ENCODE measurements at places on chromosomes 16 and 17.

DNA sequence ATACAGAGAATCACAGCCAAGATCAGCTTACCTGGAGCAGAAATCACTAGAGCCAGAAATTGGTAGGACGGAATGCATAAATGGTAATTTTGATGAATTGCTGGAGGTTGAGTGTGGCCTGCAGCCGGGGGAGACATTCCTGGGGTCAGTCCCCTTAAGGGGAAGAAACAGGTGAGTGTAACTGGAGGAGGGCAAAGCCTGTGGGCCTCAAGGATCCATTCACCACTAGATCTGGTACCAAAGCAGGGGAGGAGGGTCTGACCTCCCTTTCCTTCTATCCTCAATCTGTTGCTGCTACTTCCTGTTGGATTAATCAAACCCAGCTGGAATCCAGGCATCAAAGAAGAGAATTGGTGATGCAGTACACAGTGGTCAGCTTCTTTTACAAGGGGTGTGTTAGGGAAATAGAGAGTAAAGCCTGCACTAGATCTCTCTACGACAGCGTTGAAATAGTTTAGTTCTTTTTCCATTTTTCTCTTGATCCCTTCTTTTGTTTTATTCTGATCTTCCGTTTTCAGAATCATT, 8.6 kb upstream of the ABCA9 start:
- DNase-seq: no peak

GRCh38 chr16:71590584-71590983, 13.7 kb upstream of the TAT start:
- no peak for DNase-seq

- DNase-seq: no peak
Observed at GRCh38 chr17:1089915-1090314, 89.9 kb downstream of the ABR start.

- DNase-seq: no peak
Observed at GRCh38 chr17:39739885-39740356, 2.2 kb downstream of the GRB7 start.

- DNase-seq: no peak
Observed at GRCh38 chr16:66479661-66480264, 52.7 kb downstream of the BEAN1 start.

- DNase-seq: no peak
Observed at GRCh38 chr16:15854906-15855703, 1.7 kb downstream of the MYH11 start.

GRCh38 chr16:2767140-2767731, 9.8 kb downstream of the ELOB start:
- DNase-seq: no peak

DNA sequence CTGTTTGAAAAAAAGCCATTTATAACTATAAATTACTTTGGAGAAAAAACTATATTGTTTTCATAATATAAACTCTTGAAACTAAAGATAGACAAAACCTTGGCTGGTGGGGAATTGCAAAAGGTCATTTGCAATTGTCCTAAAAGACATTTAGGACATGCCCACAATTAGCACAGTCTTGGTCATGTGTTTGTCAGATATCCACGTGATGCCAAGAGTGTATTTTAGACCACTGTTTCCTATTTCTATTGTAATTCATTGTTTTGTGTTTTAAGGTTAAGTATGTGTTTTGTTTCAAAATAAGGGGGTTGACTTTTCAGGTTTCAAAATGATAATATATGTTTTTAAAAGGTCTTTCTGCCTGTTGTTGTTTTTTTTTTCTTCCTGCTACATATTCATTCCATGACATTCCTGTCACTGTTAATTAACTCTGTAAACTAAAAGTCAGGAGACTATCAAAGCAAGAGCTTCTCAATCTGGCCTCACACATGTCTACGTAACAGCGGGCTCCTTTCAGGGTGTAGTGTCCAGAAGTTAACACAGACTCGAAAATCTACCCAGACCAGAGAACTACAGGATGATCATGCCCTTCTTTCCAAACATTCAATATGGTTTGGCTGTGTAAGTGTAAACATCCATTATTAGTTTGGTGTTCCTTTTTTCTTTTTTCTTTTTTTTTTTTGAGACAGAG, 58.7 kb downstream of the COG7 start:
- DNase-seq: no peak

GRCh38 chr16:26688105-26688504, 378.6 kb upstream of the C16orf82 start:
- no peak for DNase-seq

- DNase-seq: no peak
Observed at GRCh38 chr17:64773836-64774761, 112.0 kb upstream of the SMURF2 start.

GRCh38 chr16:9105189-9105588, 13.7 kb downstream of the HAPSTR1 start:
- DNase-seq: no peak

GRCh38 chr17:1362964-1363363, 37.1 kb downstream of the YWHAE start:
- DNase-seq: no peak

DNA sequence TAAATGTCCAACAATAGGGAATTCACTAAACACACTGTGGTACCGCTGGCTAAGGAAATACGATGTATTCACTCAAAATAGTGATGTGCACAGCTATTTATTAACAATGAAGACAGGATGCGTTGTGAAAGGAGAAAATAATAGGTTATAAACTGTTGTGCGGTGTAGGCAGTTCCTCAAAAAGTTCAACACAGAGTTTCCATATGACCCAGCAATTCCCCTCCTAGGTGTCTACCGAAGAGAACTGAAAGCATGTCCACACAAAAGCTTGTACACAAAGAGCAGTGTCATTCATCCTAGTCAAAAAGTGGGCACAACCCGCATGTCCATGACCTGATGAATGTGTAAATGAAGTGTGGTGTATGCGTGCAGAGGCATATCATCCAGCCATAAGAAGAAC, 1.2 kb upstream of the CES1 start:
- DNase-seq: no peak

- DNase-seq: no peak
Observed at GRCh38 chr16:14309001-14309886, 238.1 kb downstream of the MRTFB start.

GRCh38 chr16:11235703-11235991, 20.4 kb downstream of the SOCS1 start:
- DNase-seq: no peak

DNA sequence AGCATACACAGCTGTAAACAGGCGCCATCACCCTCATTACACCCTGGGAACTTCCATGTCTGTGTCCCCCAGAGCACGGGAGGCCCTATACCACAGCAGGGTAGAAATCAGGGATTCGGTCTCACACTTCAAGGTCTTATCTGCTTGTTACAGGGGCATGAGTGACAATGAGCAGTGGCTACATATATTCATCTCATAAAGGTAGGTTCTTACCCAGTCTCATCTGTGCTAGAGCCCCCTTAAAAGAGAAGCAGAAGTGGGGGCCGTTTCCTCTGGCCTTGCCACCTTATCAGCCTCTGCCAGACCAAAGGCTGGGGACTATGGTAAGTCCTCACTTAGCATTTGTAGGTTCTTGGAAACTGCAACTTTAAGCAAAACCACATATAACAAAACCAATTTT, 46.5 kb downstream of the IRX5 start:
- no peak for DNase-seq

- DNase-seq: no peak
Observed at GRCh38 chr16:74450236-74450635, 29.0 kb upstream of the CLEC18B start.

DNA sequence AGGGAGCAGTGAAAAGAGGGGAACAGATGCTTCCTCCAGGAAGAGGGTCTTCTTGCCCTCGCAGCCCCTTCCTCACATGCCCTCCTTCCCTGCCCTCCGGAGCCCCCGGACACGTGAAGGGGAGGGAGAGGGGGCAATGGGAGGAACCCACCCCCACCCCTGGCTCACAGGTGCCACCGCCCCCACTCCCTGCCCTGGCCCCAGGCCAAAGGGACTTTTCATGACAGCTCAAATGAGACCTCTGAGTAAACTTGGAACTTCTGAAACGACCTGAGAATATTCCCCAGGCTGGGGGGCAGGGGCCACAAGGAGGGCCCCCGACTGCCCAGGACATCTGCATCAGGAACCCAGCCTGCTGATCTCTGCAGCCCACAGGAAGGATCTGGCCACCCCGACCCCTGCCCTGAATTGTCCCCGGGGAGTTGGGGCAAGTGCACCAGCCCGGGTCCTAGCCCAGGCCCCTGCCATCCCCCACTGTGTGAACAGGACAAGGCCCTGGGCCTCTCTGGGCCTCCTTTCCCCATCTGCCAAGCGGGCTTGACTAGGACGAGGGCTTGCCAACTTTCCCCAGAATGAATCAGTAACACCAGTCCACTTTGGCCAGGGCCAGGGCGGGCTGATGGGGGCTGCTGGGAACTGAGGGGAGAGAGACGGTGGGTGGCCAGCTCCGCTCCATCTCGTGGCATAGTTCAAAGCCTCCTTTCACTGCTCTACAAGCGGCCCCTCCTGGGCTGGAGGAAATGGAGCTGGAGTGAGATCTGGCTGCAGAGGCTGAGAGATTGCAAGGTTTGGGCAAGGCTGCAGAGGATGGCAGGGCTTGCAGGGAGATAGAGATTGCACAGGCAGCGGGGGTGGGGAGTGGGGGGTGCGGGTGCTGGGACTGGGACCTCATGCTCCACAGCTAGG, 3.8 kb downstream of the IL21R start:
- DNase-seq: no peak

DNA sequence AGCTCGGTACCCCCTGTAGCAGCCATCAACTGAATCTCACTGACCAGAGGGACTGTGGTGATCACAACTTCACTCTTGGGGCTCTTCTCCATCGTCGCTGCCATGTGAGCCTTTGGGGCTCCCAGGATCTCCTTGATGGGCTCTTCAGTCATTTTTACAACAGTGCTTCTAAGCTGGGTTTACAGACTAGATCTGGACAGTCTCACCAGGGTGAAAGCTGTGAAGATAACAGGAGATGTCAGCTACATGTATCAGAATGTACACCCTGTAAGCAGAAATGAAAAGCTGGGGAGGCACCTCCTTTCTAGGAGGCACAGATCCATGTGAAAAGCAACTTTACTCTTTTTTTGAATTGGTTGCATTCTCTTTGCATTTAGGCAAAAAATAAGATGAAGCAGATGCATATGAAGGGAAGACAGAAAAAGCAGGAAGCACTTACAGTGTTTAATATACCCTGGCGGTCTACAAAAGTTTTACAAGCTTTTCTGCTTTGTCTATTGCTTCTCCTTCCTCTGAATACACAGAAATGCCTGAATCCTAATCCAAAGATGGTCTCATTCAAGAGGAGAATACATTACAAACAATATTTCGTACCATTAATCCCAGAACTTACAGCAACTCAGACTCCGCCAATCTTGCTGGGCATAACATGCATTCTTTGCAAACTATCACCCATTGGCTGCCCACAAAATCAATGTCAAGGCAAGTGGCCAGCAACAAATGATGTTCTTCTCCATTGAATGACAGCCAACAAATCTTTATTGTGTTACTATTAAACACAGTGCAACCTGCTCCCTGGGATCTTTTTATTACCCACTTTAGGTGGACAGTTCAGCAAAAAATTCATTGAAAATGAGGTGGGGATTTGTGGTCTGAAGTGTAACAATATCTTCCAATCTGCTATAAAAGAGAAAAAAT, 1.5 kb downstream of the TMEM100 start:
- DNase-seq: no peak

- DNase-seq: no peak
Observed at GRCh38 chr16:17431012-17431411, 39.7 kb downstream of the XYLT1 start.

GRCh38 chr17:72725433-72726068, 366.9 kb downstream of the SLC39A11 start:
- no peak for DNase-seq

GRCh38 chr17:48577330-48577945, 712 bp downstream of the HOXB4 start:
- DNase-seq: no peak

GRCh38 chr16:67544329-67544841, 15.8 kb downstream of the RIPOR1 start:
- DNase-seq: no peak

DNA sequence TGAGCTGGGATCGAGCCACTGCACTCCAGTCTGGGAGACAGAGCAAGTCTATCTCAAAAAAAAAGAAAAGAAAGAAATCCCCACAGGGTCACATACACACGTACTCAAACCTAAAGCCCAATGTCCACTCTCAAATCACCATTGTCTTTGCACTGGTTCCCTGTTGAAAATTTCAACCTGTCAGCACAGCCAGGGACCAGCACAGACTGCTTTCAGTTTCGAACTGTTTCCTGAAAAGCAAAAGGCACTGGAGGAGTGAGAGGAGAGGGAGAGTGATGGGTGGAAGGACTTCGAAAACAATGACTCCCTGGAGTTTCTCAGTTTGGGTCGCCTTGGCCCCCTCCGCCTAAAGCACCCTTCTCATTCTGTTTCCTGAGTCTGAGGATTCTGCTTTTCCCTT, 9.0 kb upstream of the CD300C start:
- no peak for DNase-seq

GRCh38 chr17:79933863-79934652, 94.8 kb upstream of the CBX4 start:
- no peak for DNase-seq

DNA sequence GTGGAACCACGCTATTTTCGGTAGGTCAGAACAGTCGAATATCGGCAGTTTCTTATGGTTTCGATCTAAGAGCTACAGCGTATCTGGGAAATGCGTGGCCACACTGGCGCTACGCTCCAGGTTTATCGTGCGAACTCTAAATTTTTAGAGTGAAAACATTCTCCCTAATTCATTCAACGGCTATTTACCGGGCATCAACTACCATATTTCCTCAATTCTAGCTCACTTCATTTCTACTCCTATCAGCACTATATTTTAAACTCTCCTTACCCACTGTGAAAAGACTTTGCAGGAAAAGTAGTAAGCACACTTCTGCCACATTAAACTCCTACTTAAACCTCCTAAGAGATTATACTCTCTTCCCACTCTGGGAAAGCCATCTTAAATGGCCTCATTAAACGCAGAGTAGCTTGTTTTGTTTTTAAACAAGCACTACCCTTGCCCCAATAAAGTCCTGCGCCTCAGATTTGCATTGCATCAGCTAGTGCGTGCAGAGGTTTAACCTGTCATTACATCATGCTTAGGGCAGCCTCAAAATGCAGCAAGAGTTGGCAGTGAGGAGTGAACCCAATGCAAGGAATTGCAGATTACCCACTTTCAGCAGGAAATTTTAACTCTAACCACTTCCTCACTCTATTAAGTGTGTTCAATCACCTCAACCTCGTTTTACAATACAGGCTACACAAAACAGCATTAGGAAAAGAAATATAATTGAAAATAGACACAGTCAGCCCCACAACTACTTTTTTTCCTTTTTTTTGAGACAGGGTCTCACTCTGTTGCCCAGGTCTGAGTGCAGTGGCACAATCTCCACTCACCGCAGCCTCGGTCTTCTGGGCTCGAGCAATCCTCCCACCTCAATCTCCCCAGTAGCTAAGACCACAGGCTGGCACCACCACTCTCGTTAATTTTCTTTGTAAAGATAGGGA, 18.8 kb downstream of the SIAH1 start:
- DNase-seq: no peak
